ENCODE measurements at places on chromosomes 16 and 17.

DNA sequence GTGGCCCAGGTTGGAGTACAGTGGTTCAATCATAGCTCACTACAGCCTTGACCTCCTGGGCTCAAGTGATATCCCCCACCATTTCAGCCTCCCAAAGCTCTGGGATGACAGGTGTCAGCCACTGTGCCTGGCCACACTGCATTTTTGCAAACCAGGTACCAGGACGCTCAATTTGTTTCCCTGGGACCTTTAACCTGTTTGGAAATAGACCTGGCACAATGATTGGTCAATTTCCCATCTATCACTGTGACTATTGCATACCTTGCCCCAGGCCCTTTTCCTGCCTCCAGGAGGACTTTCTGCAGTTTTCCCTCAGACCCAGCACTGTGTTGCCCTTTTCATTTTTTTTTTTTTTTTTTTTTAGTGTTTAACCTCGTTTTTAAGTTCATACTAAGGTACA is 11.1 kb upstream of the FUS start:
- no peak for DNase-seq

DNA sequence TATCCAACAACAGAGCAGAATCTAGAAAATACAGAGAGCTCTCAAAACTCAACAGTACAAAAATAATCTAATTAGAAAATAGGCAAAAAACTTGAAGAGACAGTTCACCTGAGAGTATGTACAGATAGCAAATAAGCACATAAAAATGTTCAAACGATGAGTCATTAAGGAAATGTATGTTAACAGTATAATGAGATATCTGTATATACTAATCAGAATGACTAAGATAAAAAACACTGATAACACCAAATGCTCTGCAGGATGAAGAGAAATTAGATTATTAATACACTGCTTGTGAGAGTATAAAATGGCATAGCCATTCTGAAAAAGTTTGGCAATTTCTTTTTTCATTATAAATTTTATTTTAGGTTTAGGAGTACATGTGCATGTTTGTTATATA is 1307.6 kb upstream of the GOT2 start:
- DNase-seq = no peak

GRCh38 chr16:70523743-70524398 is at the start of gene SF3B3:
Gene SF3B3 (plus strand): TSS chr16:70523816. CDS start chr16:70526657, 2,841 bp downstream.
- DNase-seq = peak; percentile 45

GRCh38 chr17:45753645-45754225 is 30.4 kb upstream of the CRHR1 start:
- no peak for DNase-seq

- peak; percentile 40 for DNase-seq
Measured at GRCh38 chr16:50326835-50327465, 41.8 kb downstream of the BRD7 start.

DNA sequence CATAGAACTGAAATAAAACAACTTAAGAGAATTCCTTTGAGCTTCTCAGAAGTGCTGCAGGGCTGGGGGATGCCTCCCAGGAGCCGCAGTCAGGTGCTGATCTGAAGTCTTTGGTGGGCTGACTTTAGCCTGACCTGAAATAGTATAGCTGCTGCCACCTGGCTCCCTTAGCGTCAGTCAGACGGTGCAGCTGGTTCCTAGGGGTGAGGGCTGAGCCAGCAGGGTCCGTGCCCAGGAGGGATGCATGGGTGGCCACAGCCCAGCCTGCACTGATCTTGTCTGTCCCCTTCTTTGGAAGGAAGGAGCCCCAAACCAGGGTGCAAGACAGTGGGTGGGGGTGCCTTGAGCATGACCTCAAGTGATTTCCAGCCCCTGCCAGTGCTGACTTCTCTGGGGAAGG is 11.5 kb downstream of the MAPT start:
- no peak for DNase-seq

DNA sequence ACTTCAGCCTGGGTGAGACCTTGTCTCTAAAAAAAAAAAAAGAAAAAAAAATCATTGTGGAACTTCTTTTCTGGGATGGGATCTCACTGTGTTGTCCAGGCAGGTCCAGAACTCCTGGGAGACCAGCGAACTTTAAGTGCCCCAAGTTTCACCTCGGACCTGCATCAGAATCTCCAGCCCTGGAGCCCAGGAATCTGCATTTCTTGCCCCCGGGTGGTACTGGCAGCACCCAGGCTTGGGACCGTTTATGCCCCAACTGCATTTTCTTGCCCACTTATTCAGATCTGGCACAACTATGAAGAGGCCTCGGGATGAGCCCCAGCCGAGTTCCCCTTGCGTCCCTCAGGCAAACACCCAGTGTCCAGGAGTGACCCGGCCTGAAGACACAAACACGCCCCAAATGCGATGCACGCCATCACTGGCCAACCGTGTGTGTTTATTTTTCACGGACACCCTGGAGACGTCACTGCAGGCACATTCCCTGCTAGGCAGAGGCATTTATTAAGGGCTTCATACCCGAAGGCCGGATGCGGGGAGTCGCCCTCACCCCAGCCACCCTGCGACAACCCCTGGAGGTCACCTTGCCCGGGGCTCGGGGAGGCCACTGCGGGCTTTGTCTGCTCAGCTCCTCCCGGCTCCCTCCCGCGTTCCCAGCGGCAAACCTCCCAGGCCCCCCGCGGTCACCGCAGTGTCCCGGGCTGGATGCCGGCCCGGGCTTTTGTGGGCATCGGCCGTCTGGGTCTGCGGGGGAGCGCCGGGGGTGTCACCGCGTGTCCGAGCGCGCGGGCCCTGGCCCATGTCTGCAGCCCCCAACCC is 684 bp upstream of the SPIRE2 start:
- no peak for DNase-seq

- no peak for DNase-seq
Measured at GRCh38 chr17:21286066-21286770, 1.7 kb downstream of the MAP2K3 start.

- DNase-seq = no peak
Measured at GRCh38 chr17:35010093-35010492, 29.8 kb downstream of the LIG3 start.

- no peak for DNase-seq
Measured at GRCh38 chr17:37309051-37309450, 66.7 kb upstream of the C17orf78 start.

GRCh38 chr16:71426069-71426879 is 15.6 kb downstream of the TLE7 start:
- no peak for DNase-seq

DNA sequence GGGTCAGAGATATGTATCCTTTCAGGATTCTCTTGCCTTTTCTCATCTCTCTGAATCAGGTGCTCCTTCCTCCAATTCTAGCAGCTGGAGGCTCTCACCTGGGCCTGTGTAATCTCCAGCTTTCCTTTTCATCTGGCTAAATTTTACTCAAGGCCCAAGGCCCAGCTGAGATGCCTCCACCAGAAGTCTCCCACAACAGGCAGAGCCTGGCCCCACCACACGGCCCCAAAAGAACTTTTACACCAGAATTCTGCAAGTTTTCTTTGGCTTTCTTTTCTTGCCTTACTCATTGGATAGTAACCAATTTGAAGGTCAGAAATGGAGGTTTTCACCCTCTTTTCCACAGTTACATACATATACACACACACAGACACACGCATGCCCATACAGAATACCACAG is 14.6 kb downstream of the RND2 start:
- no peak for DNase-seq

DNA sequence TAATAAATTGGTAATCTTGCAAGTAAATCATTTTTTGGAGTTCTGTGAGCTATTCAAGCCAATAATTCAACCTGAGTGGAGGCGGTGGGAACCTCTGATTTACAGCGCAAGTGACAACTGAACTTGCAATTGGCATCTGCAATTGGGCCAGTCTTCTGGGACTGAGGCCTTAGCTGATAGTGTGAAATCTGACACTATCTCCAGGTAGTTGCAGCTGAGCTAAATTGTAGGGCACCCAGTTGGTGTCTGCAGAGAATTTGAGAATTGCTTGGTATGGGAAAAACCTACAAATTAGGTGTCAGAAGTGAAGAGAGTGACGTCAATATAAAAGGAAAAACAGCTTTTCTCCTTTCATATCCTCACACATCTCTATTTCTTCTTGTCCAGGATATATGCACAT is 1633.6 kb upstream of the GOT2 start:
- no peak for DNase-seq

- no peak for DNase-seq
Measured at GRCh38 chr17:47829870-47830269, 1.5 kb downstream of the MRPL10 start.

All from stimulated activated CD8-positive, alpha-beta memory T cell treated with anti-CD3 and anti-CD28 coated beads, Interleukin-7, amount 100 ng/mL, for 1 hour (primary cell).